Type B pancreatic cell (in vitro differentiated cells): ENCODE measurements at places on chromosomes 4 and X. TPM values are rescaled to one million over a fixed set of nuclear protein-coding genes. Genes with fewer than 3 reads are reported as not detected.

GRCh38 chr4:14752341-14753046 is 249.8 kb upstream of the CPEB2 start:
- DNase-seq, result no peak

The HSFX1 gene
- 1.00 and 2.4 TPM in 2 replicates for total RNA-seq

The CT45A8 gene
- total RNA-seq, result not detected in 2 replicates

DNA sequence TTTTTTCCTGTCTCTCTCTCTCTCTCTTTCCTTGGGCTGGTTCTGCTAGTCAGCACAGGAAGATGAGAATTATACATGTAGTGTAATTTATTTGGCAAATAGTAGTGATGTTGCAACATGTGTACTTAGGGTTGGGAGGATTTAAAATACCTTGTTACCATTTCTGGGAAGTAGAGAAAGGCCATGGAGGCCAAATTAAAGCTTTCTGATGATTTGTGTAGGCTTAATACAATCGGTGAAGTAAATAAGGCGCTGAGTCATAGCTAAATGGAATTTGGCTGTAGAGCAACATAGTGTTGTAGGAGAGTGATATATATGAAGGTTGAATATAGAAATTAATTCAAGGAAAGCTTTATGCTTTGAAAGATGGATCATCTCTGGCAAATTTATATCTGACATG is 295.3 kb downstream of the GRID2 start:
- no peak for DNase-seq

GRCh38 chrX:138411048-138411447 is 300.5 kb downstream of the FGF13 start:
- no peak for DNase-seq

The SSX2 gene
- total RNA-seq, result not detected in 2 replicates

DNA sequence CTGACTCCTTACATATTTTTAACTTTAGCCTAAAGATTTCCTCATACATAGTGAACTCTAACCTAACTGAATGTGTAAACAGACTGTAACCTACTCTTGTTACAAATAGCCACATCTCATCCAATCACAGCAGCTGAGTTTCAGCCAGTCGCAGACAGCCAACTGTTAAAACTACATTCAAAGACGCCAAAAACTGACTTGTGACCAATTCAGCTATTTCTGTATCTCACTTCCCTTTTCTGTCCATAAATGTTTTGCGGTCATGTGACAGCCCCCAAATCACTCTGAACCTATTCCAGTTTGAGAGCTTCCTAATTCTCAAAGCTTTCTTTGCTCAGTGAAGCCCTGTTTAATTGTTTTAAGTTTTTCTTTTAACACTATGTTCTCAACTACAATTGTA is 2731.9 kb downstream of the ARAP2 start:
- DNase-seq, result no peak

- DNase-seq, result no peak
These were observed 250.0 kb upstream of the SLC7A11 start for GRCh38 chr4:138492176-138492575.

DNA sequence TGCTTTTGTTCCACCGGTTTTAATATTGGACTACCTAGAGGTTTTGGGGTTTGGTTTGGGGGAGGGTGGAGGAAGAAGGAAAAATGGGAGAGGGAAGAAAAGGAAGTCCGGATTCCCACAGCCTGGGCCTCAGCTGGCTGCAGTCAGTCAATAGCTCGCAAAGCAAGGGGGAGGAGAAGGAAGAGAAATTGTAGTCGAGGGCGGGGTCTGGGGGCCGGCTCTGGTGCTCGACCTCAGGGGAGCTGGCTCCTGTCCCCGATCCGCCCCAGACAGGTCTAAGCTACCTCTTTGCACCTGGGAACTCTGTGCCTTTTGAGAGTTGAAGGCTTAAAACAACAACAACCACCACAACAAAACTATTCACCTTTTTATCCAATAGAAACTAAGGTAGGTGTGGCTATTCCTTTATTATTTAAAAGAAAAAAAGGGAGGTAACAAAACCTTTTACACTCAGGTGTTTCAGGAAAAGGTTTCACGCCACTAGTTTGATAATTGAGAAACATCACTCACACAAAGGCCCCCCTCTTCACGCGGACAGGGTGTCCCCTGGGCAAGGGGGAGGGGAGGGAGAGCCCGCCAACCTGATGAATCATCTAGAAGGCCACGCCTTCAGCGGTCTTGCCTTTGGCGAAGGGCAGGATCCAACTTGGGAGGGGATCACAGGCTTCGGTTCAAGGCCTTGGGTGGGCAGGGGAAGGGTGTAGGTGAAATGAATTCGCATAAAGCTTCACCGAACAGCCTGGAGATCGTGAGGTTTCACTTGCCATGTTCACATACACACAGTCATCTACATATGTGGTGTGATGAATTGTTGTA is 1.6 kb upstream of the LNX1 start:
- DNase-seq, result no peak

The BST1 gene
- total RNA-seq, result 0.89 and 3.4 TPM in 2 replicates

The ZIC3 gene
- total RNA-seq, result 28.4 TPM in 1 of 2 replicates, not detected in the other

The TSPAN7 gene
- total RNA-seq, result 21.8 and 33.6 TPM in 2 replicates

DNA sequence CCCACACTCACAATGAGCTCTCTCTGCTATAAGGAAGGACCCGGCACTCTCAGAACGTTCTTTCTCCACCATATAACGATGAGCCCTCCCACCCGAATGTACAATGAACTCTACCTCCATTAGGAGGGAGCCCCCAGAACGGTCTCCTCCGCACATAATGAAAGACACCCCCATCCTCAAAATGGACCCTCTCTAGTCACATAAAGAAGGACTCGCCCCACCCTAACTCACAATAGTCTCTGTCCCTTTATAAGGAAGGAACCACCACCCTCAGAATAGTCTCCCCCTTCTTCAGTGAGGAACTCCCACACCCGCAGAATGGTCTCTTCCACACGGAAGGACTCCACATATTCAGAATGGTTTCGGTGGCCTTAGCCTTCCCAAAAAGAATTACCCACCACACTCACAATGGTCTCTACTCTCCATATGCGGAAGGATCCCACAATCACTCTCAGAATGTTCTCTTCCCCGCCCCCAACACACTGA is 477 bp downstream of the SLC35A2 start:
- DNase-seq, result no peak

The UGT2B17 gene
- total RNA-seq, result 0.31 TPM in 1 of 2 replicates, not detected in the other

- no peak for DNase-seq
These were observed 23.0 kb upstream of the FGF5 start for GRCh38 chr4:80243274-80244018.

The SGMS2 gene
- 25.8 and 79.0 TPM in 2 replicates for total RNA-seq

DNA sequence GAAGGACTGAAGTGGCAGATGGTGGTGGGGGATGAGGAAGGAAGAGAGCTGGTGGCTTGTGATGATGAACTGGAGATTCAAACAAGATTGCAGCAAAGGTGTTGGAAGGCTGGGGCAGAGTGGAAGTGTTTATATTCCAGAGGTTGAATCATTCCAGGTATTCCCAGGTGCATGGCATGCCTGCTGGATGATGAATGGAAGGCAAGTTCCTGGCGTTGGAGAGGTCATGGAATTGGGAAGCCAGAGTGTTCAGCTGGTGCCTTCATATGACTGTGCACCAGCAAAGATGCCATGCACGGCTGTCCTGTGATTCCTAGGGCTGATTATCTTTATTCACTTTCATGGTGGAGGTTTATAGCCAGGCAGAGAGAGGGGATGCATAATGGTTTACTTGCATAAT is 135.8 kb upstream of the PUDP start:
- no peak for DNase-seq

- DNase-seq, result no peak
These were observed 167.0 kb upstream of the CPEB2 start for GRCh38 chr4:14835288-14835687.

DNA sequence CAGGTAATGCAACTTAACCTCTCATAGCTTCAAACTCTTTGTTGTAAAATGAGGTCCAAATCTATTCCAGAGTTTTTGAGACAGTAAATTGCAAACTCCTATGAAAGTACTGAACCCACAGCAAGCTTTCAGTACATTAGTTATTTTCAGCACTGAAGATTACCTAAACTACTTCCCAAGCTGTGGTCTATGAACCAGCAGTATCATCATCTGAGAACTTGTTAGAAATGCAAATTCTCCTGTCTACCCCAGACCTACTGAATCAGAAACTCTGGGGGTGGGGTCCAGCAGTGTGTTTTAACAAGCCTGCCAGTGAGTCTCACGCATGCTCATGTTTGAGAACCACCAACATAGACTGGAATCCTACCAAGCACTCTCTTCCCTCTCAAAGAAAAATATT is 5.7 kb upstream of the CASP6 start:
- DNase-seq, result no peak

DNA sequence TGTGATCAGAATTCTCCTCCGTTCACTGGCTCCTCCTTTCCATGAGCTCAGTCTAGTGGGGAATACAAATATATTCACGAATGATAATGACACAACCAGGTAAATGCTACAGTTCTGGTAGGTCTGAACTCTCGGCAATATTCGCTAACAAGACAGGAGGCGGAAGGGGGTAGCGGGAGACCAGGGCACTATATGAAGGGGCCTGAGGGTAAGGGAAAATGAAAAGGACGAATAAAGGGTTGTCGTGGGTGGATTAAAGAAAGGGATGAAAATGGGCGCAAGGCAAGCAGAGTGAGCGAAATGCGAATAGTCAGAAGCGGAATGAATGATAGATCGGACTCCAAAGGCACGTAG is 743 bp downstream of the NKAP start:
- DNase-seq, result no peak

DNA sequence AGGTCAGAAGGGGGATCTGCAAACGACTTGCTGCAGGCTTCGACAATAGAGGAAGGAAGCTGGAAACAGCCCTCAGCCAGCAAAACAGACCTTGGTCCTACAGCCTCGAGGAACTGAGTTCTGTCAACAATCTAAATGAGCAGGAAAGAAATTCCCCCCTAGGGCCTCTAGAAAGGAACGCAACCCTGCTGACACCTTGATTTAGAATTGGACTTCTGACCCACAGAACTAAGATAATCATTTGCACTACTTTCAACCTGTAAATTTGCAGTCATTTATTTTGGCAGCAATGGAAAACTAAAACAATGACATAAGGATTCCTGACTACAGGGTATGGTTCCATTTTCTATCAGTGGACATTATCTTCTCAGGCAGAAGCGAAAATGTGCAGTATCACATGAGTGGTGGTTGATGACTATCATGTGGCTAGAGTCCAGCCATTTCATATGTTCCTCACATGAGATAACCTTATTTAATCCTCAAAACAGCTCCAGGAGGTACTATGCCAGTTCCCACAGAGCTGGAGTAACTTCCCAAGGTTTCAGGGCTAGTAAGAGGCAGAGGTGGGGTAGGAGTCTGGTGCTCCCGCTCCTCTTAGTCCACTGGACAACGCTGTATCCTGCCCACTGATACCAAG is 61.6 kb downstream of the SAT1 start:
- no peak for DNase-seq

DNA sequence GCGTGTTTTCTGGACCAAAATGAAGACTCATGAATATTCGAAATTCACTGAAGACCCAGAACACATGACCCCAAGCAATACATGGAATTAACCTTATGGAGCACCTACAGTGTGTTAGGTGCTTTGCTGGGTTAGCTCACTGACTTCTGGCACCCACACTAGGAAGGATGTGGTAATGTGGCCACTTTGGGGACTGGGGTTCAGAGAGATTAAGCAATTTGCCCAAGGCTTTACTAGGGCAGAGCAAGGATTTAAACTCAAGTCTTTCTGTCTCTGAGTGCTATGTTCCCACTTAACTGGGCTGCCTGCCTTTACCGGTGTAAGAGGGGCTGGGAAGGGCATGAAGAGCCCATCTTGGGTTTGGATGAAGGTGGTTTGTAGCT is 162.0 kb upstream of the ATP6AP2 start:
- DNase-seq, result no peak

DNA sequence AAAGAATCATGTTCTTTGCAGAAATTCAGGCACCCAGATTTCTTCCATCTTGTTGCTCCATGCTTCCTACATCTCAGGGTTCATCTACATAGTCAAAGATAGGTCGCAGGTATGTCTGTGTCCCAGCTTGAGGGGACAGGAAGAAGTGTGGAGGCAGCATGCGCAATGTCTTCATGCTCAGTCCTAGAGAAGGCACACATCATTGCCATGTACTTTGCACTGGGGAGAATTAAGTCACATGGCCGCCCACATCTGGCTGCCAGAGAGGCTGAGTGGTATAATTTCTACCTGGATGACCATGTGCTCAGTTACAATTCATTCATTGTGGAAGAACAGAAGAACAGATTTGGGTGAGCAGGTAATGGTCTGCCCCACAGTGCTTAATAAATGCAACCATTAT is 54.1 kb downstream of the GAB1 start:
- DNase-seq, result no peak

- no peak for DNase-seq
These were observed 113.3 kb upstream of the IL13RA1 start for GRCh38 chrX:118614150-118614549.

DNA sequence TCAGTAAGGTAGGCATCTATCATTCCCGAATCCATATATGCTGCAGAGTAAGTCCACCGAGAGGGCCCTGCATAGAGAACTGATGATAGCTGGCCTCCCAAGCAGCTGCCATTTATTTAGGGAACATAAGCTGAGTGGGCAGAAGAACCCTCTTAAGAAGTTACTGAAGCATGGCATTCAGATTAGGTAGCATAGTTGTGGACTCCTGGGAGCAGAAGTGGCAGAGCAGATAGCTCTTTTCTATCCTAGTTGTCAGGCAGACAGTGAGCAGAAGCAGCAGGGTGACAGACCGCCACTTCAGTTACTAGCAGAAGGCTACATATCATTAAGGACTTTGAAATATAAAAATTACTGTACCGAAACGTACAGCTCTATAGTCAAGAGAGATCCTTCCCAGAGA is 454.7 kb downstream of the PPP4R3C start:
- no peak for DNase-seq

The SPANXD gene
- not detected in 2 replicates for total RNA-seq

DNA sequence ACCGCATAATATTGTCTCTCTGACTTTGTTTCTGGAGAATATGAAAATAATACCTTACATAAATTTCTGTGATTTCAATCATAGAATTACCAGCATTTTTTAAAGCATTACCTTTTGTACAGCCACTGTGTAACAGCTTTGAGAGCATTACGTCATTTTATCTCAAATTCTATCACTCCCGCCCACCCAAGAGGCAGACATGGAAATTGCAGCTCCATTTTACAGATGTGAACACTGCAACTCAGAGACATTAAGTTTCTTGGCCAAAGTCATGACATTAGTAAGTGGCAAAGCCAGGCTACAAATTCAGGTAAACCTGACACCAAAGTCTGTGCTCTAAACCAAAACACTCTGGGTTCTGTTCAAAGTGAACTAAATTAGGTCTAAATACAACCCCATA is 33.6 kb upstream of the KDR start:
- no peak for DNase-seq

The CSAG3 gene
- total RNA-seq, result 0.40 TPM in 1 of 2 replicates, not detected in the other

GRCh38 chr4:139441029-139441428 is 12.9 kb upstream of the RAB33B start:
- DNase-seq, result no peak

- no peak for DNase-seq
These were observed 198.8 kb upstream of the BMP3 start for GRCh38 chr4:80831383-80832361.

DNA sequence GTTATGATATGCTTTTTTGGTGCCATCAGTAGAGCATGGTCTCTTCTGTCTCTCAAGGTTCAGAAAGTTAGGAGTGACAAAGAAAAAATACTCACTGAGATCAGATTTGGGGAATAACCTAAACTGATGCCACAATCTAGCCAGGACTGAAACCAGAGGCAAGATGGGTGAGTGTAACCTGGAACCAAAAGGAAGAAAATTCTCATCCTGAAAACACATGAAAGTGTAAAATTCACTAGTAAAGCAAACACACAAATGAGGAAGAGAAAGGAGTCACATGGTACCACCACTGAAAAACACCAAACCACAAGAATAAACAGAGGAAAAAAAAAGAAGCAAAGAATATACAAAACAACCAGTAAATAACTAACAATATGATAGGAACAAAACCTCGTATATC is 96.4 kb downstream of the ANXA10 start:
- DNase-seq, result no peak

The MAMLD1 gene
- total RNA-seq, result 3.0 and 7.0 TPM in 2 replicates
